Stimulated activated CD8-positive, alpha-beta memory T cell treated with anti-CD3 and anti-CD28 coated beads, Interleukin-12 subunit alpha, Interleukin-12 subunit beta, amount 100 ng/mL, for 4 hours (primary cell): ENCODE measurements at places on chromosomes 12 and 14.

DNA sequence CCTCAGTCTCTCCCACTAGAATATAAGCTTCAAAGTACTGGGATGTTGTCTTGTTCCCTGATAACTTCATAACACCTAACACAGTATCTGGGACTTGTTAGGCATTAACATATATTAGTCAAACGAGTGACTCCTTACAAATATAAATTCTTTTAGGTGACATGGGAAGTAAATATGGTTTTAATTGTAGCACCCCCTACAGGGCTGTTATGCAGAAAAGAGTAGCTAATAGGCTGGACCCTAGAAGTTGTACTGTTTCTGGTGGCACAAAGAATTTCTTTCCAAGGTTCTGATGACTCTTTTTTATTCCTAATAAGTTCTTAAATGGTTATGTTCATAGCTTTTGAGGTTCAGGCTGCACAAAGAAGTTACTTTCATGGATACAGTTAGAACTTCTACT lies 29.8 kb downstream of the GPATCH2L start:
- no peak for DNase-seq

GRCh38 chr12:20832911-20833310 lies 22.4 kb downstream of the SLCO1B3 start:
- no peak for DNase-seq

DNA sequence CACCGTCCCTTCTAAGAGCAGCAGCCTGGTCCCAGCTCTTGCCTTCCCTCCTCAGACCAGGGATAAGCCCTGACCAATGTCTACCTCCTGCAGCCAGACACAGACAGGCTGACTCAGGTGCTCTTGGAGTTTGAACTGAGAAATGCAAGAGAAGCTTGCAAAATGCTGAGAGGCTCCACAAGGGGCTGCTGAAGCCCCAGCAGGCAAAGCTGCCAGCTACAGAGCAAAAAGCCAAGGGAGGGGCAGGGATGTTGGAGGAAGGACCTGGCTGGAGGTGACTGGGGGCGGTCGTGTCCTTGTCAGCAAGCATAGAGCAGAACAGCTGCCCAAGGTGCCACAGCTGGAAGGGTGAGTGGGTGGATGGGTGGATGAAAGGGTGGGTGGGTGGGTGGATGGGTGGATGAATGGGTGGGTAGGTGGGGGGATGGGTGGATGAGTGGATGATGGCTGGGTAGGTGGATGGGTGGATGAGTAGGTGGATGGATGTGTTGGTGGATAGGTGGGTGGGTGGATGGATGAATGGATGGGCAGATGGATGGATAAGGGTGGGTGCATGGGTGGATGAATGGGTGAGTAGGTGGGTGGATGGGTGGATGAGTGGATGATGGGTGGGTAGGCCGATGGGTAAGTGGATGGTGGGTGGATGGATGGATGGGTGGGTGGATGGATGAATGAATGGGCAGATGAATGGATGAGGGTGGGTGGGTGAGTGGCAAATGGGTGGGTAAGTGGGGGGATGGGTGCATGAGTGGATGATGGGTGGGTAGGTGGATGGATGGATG lies 4.0 kb upstream of the INF2 start:
- no peak for DNase-seq

DNA sequence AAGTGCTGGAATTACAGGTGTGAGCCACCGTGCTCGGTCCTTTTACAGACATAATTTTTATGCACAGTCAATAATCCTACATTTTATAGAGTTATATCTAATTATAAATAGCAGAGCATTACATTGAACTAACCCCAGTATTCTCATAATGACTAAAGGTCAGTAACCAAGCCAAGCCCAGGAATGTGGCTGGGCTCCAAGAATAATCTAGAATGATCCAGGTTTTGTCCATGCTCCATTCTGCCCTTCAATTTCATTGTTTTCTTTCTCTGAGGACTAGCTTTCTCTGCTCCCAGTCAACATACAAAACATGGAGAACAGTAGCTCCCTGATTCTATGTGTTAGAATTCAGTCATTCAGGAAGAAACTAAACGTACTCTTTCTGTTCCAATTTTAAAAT lies 92.1 kb upstream of the KRR1 start:
- no peak for DNase-seq
